ENCODE measurements at places on chromosomes 16 and 17.

- DNase-seq = no peak
Observed at GRCh38 chr17:82866590-82867191, 26.9 kb upstream of the ZNF750 start.

- DNase-seq = no peak
Observed at GRCh38 chr17:81223762-81224130, 981 bp upstream of the CEP131 start.

DNA sequence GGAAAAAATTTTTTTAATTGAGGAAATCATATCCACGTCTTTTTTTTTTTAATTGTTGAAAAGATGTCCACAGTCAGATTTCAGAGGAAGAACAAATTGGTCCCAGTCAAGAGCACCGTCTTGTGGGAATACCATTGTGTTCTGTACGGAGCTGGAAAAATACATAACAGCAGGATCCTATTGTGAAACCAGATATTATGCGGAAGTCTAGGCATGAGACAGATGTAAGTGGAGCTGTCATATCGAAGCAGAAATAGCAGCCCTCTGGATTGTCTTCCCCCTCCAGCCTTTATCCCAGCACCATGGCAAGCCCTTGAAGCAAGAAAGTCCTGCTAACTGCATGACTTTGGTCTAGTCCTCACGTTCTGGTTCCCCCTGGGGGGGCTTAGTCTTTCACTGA is 391.6 kb upstream of the ASIC2 start:
- DNase-seq = no peak

DNA sequence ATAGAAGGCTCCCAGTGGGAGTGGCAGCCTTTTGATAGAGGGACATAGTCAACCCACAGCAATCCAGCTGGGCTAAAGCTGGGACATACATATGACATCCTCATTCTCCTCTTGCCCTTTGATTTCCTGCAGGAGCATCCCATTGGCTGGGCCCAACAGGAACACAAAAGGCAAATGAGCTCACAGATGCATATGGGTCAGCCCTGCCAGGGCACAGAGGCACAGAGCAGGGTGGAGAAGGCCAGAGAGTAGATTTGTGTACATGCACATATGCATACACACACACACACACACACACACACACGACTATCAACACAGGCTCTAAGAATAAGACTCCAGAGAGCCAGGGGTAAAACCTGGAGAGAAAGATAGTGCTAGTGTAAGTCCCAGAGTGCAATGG is 58.6 kb downstream of the MMD start:
- no peak for DNase-seq

DNA sequence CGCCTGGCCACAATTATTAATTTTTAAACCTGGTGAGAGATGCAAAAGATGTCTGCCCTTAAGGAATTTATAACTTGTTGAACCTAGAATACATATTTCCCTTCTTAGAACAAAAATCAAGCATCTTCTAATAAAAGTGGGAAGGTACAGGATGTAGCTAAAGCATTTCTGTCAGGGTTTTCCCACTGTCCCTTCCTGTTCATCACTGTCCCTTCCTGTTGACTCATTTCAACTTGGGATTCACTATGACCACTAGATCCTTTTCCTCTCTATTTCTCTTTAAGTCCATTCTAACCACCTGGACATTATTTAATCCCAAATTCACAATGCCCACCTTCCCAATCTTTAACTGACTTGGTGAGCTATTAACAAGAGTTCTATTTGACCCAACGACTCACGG is 33.9 kb upstream of the CDRT4 start:
- DNase-seq = no peak

GRCh38 chr16:5549802-5550201 is 452.2 kb upstream of the EEF2KMT start:
- no peak for DNase-seq

DNA sequence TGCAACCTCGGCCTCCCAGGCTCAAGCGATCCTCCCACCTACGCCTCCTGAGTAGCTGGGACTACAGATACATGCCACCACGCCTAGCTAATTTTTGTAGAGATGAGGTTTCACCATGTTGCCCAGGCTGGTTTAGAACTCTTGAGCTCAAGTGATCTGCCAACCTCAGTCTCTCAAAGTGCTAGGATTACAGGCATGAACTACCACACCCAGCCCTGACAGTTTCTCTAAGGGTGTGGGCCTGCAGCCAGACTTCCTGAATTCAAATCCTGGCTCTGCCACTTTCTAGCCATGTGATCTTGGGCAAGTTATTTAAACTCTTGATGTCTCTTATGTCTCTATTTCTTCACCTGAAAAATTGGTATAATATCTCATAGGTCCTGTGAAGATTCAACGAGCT is 5.6 kb downstream of the CUEDC1 start:
- no peak for DNase-seq

- DNase-seq = peak; percentile 20
Observed at GRCh38 chr17:44345454-44346026, 438 bp downstream of the GRN start.

DNA sequence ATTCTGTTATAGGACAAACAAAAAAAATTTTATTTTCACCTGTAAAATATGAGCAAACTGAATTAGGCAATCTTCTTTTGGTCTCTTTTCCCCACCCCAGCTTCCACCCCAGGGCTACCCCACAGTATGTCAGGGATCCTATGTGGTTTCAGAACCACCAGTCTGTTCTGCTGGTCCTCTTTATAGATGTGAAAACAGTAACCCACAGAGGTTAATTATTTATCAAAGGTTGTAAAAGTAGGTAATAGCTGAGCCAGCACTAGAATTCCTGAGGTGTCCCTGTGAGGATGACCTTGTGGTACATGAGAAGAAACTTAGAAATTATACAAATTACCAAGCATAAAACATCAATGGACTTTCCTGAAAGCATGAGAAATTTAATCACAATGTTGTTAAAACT is 428.7 kb downstream of the CNTNAP4 start:
- DNase-seq = no peak

DNA sequence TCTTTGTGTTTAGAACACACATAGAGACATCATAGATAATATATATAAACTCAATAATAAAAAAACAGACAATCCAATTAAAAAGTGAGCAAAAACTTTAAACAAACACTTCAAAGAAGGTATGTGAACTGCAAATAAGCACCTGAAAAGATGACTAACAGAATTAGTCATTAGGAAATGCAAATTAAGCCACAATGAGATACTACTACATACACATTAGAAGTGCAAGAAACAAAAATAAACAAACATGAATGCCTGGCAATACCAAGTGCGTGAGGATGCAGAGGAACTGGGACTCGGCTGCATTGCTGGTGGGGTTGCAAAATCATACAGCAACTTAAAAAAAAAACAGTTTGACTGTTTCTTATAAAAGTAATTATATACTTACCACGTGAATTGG is 799.0 kb downstream of the KCNJ2 start:
- no peak for DNase-seq

DNA sequence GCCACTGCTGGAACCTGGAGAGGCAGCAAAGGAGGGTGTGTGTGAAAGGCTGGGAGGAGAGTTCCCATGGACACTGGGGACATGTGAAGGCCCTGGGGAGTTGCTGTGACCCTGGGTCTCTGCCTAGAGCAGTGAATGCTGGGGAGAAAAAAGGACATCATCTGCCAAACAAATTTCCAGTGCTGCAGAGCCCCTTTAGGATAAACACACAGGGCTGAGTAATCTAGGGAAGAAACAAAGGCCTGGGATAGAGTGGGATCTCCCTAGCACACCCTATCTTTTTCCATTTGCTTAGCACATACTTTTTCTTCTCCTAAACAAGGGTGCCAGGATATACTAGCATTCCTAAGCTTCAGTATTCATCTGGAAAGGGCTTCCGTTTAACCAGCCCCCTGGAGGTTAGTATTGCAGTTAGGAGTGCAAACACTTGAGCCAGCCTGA is 3.3 kb upstream of the HIGD1B start:
- no peak for DNase-seq

GRCh38 chr17:249236-249993 is 68.0 kb upstream of the DOC2B start:
- DNase-seq = no peak

DNA sequence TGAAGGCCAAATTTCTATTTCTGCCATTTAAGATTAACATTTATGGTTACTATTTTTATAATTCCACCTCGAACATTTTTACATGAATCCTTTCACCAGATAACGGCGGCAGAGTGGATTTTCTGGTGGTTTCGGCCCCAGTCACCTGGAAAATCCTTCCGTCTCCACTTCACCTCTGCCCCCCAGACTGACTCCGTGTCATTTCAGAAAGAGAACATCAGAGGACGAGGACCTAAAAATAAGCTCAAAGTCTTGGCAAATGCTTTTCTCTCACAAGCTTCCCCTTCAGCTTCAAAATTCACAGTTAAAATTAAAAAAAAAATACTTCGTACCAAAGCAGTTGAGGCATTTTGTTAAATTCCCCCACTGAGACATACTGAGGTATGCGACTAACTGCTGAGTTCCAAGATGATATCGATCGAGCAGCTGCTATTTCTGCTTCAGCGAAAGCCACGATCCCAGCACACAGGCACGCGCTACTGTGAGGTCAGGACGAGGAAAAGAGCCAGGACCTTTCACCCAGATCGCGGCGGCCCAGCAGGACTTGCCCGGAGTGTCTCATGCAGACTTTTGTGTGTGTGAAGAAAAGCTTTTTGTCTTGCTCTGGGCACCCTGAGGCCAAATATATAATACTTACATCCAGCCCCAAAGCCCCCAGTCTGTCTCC is 36.8 kb downstream of the ASPA start:
- no peak for DNase-seq

GRCh38 chr16:48555597-48556242 is 54.3 kb downstream of the N4BP1 start:
- DNase-seq = no peak

DNA sequence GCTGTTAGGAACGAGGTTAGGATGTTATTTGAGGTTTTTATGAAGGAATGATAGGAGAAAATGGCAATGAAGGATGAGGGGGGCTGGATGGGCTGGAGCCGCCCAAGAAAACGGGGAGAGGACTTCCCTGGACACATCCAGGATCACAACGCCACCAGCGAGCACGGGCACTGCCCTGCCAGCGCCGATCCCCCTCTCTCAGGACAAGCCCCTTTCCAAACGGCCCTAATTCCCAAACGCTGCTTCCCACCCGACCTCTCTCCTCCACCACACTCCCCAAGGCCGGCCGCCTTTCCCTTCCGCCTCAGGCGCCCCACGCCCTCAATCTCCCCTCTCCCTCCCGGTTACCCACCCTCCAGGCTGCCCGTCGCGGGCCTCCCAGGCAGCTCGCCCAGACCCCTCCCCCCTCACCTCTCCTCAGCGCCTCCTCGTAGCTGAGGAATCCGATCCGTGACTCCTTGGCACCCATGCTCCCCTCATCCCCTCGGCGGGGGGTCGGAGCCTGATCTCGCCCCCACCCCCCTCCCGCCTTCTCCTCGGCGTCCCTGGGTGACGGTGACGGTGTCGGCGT is 377 bp downstream of the USP32 start:
- no peak for DNase-seq

DNA sequence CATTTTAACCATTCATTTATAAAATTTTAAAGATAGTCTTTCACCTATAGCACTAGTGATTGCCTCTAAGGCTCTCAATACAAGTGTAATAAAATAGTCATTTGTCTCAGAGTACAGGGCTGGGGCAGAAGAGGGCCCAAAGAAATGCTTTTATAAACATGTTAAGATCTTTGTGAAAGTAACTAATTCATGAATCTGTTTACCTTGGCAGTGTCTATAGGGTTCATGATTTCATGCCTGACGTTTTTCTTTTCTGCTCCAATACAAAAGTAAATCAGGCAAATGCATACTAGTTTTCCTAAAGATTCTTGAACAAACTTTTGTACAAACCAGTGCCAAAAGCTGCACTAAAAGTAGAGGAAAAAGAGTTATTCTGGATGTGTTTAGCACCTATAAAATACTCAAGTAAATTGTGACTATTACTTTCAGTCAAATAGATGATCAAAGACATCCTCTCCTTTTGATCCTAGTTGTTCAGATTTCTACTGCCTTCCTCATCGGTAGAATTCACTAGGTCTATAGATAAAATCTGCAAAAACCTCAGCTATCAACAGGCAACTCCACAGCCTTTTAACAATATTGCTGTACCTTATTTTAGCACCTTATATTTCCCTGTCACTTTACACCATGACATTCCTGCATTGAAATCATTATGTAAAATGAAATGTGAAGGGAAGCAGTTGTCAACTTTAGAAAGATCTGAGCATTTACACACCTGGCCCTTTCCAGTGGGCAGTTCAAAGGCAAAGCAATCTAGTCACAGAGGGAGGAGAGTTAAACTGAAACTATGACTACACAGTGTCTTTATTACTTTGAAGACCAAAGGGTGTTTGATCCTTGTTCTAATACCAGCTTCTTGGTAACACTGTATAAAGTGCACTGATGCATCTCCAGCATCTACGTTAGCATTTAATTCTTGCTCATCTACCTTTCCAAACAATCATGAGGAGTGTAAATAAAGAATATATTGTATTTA is 100.0 kb upstream of the MED13 start:
- DNase-seq = no peak

GRCh38 chr16:65032387-65032786 is 89.5 kb downstream of the CDH11 start:
- no peak for DNase-seq

GRCh38 chr17:43151880-43152456 is 19.0 kb upstream of the NBR1 start:
- no peak for DNase-seq

DNA sequence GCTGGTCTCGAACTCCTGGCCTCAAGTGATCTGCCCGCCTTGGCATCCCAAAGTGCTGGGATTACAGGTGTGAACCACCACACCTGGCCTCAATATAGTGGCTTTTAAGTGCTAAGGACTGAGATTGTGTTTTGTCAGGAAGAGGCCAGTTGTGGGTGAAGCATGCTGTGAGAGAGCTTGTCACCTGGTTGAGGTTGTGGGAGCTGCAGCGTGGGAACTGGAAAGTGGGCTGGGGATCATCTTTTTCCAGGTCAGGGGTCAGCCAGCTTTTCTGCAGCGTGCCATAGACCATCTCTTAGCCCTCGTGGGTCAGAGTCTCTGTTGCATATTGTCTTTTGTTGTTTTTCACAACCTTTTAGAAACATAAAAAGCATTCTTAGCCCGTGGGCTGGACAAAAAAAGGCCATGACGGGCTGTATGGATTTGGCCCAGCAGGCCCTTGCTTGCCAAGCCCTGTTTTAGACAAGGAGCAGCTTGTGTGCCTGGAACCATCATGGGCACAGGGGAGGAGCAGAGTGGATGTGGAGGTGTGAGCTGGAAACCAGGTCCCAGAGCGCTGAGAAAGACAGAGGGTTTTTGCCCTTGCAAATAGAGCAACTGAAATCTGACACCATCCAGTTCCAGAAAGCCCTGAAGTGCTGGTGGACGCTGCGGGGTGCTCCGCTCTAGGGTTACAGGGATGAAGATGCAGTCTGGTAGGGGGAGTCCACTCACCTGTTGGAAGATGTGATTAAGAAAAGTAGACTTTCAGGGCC is 5.5 kb downstream of the BIRC5 start:
- DNase-seq = no peak

- no peak for DNase-seq
Observed at GRCh38 chr16:55488306-55488705, 9.3 kb downstream of the MMP2 start.

- no peak for DNase-seq
Observed at GRCh38 chr17:40326014-40326831, 17.2 kb downstream of the RARA start.
